Epithelial cell of proximal tubule (primary cell): ENCODE measurements at places on chromosomes 6 and 20. TPM values are rescaled to one million over a fixed set of nuclear protein-coding genes. Genes with fewer than 3 reads are reported as not detected.

DNA sequence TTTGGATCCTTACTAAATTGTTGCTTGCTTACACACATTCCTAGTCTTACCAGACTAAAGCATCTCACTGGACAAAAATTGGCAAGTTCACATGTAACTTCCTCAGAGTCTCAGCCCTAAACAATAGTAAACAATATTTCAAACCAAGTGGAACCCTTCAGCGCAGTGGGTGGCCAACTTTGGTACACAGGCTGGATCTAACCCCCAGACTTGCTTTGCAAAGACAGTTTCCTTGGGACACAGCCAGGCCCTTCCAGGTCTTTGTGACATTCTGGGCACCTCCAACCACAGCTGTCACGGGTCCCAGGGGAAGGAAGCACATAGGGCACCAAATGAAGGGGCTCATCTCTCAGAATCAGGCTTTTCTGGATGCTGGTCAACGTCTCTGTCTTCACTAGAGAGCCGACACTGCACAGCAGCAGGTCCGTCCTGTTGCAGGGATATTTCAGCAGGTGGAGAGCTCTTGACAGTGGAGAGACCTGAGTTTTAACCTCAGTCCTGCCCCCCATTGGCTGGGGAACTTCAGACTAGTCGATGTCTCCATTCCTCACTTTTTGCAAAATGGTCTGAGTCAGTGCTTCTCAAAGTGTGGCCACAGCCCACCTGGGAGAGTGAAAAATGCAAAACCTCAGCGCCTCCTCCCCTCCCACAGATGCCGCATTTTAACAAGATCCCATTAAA lies 91.4 kb downstream of the BFSP1 start:
- DNase-seq, result no peak

DNA sequence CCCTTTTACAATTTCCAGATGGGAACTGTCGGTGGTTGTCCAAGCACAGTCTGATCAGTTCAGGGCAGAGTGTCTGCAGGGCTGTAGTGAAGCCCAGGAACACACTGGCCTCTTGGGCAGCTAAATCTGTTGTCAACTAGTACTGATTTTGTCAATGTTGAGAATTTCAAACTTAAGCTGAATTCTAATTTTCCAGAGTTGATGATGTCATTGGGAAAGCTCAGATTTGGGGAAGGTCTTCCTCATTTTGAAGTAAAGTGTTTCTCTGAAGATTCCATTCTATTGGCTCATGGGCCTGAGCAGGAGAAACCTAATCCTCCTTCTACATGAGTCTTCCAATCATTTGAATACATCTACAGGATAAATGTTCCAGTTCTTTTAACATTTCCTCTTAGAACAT lies 72.1 kb downstream of the CCDC170 start:
- no peak for DNase-seq

- no peak for DNase-seq
These were observed 24.7 kb downstream of the ETV7 start for GRCh38 chr6:36362551-36363370.

DNA sequence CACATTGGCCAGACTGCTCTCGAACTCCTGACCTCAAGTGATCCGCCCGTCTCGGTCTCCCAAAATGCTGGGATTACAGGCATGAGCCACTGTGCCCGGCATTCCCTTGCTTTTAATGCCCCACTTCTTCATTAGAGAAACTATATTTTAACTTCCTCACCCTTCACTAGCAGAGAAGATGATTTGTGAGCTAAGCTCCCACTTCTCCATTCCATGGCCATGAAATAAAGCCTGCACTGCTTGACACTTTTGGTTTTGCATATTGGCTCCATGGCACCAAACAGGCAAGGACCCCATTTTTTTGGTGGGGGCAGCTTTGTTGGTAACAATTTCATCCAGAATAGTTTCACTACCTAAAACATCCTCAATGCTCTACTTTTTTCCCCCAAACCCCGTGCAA lies 145.3 kb downstream of the TFAP2B start:
- DNase-seq, result no peak

- DNase-seq, result no peak
These were observed 66.3 kb upstream of the FBXL4 start for GRCh38 chr6:99014061-99014460.

DNA sequence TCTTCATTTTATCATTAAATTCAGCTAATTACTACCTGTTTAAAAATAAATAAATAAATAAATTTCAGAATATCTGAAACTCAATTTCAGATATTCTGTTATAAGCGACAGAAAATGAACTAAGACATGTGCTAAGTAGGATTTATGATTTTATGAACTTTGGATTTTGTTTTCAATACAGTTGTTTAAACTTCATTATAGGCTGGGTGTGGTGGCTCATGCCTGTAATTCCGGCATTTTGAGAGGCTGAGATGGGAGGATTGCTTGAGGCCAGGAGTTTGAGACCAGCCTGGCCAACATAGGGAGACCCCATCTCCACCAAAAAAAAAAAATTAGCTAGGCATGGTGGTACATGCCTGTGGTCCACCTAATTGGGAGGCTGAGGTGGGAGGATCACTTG lies 36.0 kb downstream of the AFG1L start:
- DNase-seq, result no peak

- DNase-seq, result no peak
These were observed 523.0 kb upstream of the FLRT3 start for GRCh38 chr20:14860410-14860814.

- no peak for DNase-seq
These were observed 48.9 kb upstream of the EPHA7 start for GRCh38 chr6:93468291-93468690.

ELOVL2 gene
- 1.3 and 1.4 TPM in 2 replicates for total RNA-seq

CALHM5 gene
- total RNA-seq, result 0.07 and 0.12 TPM in 2 replicates
